SJSA1 (cell line): ENCODE measurements at places on chromosomes 12 and 14.

DNA sequence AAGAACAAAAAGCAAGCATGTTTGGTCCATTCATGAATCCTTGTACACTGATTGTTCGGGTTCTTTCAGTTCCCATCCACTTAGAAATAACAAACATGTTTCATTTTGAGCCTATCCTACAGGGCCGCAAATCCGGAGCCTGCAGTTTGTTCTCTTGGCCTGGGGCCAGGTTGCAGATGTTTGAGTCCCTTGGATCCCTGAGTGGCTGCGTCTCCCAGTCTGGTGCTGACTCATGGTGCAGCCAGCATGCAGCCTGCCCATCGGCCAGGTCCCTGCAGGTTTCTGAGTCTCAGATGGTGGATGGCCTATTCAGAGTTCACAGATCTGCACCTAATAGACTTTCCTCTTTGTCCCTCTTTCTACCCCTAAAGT lies 1.9 kb upstream of the DYNC1H1 start:
- peak; percentile 93 for DNase-seq

- DNase-seq: no peak
Measured at GRCh38 chr12:76032043-76032981, 736 bp upstream of the PHLDA1 start.

DNA sequence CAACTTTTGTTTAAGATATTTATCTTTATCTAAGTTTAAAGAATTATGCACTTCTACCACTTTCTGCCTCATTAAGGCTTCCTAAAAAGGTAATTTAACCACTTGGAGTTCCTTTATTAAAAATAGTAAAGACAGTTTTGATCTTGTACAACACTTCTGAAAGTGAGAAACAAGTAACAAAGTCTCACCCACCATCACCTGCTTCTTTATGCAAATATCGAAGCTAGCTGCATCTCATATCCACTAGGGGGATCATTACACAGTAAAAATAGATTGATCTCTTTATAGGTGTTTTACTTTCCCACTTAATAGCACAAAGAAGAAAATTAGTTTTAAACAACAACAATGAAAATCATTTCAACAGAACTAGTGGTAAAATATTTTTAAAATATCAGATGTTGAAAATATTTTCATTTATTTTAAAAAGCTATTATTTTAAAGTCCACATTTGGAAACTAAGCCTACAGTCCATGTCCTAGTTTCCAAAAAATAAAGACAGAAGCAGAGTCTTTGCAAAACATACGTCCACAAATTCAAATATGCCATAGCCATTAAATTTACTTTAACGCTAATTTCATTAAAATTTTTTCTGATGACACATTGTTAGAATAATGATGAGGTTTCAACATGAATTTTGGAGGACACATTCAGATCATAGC lies 160.0 kb upstream of the SOX5 start:
- DNase-seq: no peak

DNA sequence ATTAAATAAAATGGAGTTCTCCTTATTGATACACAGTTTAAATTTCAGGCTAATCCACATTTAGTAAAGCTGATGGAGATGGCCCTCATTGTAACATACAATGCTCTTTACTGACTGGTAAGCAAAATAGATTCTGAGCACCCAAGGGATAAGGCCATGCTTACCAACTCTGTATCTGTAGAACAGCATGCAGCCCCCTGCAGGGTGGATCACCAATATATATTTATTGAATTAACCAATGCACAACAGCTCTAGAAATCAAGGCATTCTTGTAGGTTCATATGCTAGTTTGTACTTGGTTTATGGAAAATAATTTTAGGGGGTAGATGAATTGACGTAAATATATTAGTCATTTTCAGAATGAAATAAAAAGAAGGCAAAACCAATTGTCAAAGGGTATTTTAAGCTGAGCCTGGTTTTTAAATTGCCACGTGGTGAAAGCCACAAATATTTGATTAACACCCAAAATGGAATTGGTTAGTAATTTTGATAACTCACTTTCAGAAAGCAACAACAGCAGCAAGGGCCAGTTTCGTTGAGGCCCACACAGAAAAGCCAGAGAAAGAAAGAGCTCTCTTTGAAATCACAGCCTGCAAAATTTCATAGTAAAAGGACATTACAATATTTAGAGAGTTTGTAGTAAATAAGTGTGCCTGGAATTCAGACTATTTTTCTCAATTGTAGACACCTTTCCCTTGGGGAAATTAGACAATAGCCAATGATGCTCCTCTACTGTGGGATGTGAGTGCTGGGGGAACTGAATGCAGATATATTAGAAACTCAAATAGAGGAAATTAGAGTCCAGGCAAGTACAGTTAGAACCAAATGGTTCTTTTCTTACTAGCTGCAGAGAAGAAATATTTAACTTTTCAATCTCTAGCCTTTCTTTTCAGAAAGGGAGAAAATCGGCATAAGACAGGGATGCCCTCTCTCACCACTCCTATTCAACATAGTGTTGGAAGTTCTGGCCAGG lies 216.2 kb upstream of the ABCD2 start:
- no peak for DNase-seq

- no peak for DNase-seq
Measured at GRCh38 chr14:98122527-98122926, 1149.5 kb downstream of the BCL11B start.

DNA sequence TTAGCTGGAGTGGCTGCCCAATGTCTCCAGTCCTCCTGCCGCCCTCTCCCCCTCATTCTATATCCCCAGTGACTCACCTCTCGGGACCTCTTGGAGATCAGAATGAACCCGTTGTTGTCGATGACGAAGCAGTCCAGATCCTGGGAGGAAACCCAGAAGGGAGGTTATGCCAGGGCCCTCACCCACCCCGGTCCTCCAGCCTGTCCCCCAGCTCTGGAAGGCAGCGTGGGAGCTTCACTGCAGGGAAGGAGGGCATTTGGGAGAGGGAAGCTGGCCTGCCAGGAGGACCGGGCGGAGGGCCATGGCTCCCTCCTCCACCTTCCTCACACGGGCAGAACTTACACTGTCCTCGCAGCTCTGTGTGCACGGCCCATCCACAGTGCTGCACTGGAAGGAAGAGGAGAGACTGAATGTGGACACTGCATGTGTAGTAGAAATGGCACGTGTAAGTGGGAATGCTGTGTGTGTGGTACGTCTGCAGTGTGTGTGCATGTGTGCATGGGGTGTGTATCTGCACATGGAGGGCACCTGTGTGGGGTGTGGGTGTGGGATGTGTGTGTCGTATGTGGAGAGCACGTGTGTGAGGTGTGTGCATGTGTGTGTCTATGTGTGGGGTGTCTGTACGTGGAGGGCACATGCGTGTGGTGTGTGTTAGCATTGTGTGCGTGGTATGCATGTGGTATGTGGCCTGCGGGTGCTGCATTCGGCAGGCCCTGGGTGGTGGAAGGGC lies 10.0 kb upstream of the LRTM2 start:
- no peak for DNase-seq

DNA sequence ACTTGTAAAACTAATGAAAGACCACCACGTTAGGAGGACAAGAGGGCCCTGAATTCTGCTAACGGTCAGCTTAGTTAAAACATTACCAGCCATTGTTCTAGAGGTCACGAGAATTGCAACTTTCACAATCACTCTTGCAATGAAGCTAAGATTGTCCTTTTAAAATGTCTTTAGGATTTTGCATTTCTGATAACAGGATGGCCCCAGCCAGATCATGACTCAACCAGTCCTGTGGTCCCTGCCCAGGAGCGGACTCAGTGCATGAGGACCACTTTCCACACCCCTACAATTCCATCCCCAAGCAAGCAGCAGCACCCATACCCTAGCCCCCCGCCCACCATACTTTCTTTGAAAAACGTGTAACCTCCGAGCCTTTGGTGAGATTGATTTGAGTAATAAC lies 28.7 kb downstream of the HSP90AA1 start:
- no peak for DNase-seq

- no peak for DNase-seq
Measured at GRCh38 chr12:103903993-103904392, 26.2 kb upstream of the HSP90B1 start.

- DNase-seq: no peak
Measured at GRCh38 chr14:36067428-36068187, 108.9 kb downstream of the PTCSC3 start.

DNA sequence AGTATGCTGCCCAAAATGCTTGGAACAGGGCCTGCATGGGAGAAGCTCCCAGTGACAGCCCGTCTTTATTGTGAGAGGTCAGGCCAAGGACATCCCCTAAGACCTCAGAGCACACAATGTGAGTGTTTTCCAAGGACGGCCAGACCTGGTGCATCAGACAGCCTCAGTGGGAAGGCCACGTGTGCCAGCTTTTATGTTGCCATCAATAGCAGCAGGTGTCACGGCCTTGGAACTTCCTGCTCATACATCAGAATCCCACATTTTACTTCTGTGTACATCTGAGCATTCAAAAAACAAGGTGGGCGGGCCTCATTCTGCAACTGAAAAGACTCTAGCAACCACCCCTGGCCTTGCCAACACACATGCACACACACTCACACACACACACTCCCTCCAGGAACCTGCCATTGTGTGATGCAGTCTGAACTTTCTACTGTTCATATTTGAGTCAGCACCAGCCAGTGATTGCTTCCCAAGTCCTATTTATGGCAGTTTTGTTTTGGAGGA lies 753.1 kb upstream of the TBX3 start:
- DNase-seq: no peak

- DNase-seq: peak; percentile 58
Measured at GRCh38 chr12:46470036-46470627, 97.6 kb upstream of the SLC38A2 start.

DNA sequence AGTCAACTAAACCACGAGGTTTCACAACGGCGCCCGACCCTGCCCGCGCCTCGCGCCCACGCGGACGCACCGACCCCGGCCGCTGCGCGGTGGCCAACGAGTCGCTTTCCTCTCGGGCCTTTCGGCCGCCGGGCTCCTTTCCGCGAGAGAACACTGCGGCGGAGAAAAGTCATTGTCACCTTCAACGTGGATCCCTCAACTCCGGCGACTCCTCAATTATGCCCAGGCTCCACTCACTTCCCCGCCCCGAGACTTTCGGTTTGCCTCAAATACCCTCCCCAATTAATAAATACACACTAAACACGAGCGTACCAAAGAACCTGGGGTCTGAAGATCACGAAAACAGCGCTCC lies 450 bp downstream of the SINHCAF start:
- no peak for DNase-seq

DNA sequence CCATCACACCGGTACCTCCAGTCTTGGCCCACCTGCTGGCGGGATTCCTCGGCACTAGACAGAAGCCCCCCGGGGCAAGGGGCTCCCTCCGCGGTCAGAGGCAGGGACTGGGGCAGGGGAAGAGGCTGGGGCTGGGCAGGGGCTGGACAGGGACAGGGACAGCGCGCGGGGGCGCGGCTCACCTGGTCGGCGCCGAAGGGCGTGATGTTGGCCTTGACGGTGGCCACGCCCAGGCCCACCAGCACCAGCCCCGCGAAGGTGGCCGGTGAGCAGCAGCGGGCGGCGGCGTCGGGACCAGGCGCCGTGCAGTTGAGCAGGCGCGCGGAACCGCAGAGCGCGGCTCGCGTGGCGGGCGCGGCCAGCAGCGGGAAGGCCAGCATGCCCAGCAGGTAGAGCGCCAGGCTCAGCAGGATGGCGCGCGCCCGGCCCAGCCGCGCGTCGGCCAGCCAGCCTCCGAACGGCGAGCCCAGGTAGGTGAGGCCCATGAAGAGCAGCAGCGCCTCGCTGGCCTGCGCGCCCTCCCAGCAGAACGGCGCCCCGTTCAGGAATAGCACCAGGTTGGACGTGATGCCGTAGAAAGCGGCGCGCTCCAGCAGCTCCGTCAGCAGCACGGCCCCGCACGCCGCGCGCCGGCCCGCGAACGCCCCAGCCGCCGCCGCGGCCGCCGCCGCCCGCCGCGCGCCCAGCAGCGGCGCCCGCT lies 392 bp downstream of the SLC15A4 start:
- no peak for DNase-seq

- DNase-seq: no peak
Measured at GRCh38 chr12:52423661-52424500, 10.3 kb downstream of the KRT75 start.

- no peak for DNase-seq
Measured at GRCh38 chr14:23183479-23183878, at the start of gene SLC7A8. SLC7A8 (minus strand) TSS chr14:23183660; CDS start chr14:23182914, 746 bp downstream.

DNA sequence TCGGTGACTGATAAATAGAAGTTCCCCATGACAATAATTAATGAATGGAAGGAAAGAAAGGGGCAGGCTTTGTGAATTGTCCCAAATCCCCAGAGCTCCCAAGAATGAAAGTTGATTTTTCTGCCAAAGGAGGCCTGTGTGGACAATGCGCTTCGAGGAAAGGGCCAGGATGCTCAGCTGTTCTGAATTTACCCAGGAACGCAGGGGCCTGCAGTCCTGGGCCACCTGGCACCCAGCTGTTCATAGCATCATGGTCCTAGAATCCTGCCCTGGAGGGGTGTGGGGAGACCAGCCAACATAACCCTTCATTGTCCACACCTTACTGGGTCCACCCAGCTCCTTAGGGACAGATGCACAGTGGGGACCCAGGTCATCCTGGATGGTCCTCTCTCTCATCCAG lies 587.5 kb downstream of the BCL11B start:
- no peak for DNase-seq

- DNase-seq: no peak
Measured at GRCh38 chr14:64440494-64440893, 24.8 kb upstream of the AKAP5 start.

GRCh38 chr14:32726516-32726915 lies 212.2 kb upstream of the NPAS3 start:
- DNase-seq: no peak

- DNase-seq: no peak
Measured at GRCh38 chr14:51581017-51581881, 70.5 kb upstream of the FRMD6 start.

GRCh38 chr12:14148489-14149270 lies 167.3 kb upstream of the GRIN2B start:
- DNase-seq: no peak

DNA sequence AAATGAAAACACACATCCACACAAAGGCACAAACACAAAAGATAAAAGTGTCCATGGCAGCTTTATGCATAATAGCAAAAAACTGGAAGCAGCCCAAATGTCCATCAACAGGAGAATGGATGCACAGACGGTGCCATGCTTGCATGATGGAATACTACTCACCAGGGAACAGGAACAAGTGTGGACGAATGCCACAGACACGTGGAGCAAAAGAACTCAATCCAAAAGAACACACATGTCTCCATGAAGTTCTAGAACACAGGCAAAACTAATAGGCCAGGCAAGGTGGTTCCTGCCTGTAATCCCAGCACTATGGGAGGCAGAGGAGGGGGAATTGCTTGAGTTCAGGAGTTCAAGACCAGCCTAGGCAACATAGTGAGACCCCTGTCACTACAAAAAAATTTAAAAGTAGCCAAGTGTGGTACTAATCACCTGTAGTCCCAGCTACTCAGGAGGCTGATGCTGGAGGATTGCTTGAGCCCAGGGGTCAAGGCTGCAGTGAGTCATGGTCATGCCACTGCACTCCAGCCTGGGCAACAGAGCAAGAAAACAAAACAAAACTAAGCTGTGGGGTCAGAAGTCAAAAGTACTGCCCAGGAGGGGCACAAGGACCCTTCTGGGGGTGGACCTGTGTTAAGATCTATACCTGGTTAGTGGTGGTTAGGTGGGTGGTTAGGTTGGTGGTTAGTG lies 7.3 kb upstream of the TMEM119 start:
- peak; percentile 90 for DNase-seq

DNA sequence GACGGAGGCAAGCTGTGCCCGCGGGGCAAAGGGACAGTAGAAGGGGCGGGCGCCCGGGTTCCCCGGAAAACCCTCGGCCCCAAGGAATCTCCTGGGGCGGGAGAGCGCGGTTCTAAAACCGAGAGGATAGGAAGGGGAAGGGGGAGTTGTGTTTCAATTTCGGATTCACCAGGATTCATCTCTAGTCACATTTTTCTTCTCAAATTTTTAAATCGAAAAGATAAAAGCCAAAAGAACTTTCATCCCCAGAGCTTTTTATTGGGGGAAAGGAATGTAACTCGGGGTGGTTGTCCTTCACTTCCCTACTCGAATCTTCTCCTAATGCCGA lies 1.4 kb downstream of the BMP4 start:
- no peak for DNase-seq
